ENCODE measurements at places on chromosomes 11 and 22. TPM values are rescaled to one million over a fixed set of nuclear protein-coding genes. Genes with fewer than 3 reads are reported as not detected.

The MRPL11 gene
- total RNA-seq: 49.9 TPM

The MB gene
- total RNA-seq: not detected

The PTPRCAP gene
- total RNA-seq: 0.44 TPM

The BIRC3 gene
- total RNA-seq: 0.89 TPM

The CCDC87 gene
- total RNA-seq: 0.25 TPM

The NCF4 gene
- total RNA-seq: not detected

The ESRRA gene
- total RNA-seq: 40.9 TPM
